GM18507 (cell line): ENCODE measurements at places on chromosomes 7 and 10.

DNA sequence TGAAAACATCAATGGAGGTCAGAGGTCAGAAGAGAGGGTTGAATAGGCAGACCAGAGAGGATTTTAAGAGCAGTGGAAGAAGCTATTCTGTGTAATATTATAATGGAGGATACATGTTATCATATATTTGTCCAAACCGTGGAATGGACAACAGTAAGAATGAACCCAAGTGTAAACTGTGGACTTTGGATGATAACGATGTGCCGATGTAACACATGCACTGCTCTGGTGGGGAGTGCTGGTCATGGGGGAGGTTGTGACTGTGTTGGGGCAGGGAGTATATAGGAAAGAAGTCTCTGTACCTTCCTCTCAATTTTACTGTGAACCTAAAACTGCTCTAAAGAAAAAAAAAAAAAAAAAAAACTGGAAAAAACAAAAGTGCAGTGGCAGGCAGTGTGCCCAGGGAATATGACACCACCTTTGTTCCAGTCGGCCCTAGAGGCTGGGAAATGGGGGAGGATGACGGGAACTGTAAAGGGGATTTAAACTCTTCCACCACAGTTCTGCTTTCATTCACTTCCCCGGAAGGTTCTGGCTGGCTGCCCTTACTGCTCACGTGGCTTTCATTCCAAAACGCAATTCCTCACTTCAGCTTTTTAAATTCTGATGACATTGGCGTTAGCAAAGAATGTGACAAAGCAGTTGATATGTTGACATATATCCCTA lies 113.7 kb upstream of the ANKRD1 start:
- no peak for DNase-seq

GRCh38 chr10:31123946-31124345 lies 92.3 kb upstream of the ZNF438 start:
- DNase-seq: no peak

GRCh38 chr10:53071505-53072125 lies 299.0 kb upstream of the MBL2 start:
- no peak for DNase-seq

- no peak for DNase-seq
Observed at GRCh38 chr7:126535176-126535575, 717.6 kb downstream of the GRM8 start.

- DNase-seq: no peak
Observed at GRCh38 chr10:120521880-120522279, 64.9 kb downstream of the PLPP4 start.

DNA sequence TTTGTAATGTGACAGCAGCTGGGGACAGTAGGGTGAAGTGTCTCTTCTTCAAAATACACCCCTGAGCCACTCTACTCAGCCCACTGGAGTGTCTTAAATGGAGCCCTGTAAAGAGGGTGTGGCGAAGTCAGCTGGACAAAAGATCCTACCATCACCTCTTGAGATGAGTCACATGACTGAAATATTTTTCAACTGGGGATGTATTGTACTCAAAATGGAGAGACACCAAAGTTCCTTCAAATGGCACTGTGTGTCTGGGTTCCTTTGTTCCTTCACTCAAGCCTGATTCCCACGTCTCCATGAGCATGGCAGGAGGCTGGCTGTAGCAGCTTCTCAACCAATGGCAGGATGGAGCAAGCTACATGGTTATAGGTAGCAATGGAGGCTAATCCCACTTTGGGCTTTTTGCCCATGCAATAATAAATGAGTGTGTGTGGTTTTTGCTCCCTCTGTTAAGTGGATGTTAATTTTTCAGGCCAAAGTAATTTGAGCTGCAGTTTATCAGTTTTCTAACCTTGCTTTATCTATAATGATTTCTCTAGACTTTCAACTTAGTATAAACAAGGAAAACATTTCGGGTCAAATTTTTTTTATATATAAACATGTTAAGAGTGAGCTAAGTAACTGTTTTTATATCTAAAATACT lies 68.2 kb downstream of the CLEC2L start:
- no peak for DNase-seq

DNA sequence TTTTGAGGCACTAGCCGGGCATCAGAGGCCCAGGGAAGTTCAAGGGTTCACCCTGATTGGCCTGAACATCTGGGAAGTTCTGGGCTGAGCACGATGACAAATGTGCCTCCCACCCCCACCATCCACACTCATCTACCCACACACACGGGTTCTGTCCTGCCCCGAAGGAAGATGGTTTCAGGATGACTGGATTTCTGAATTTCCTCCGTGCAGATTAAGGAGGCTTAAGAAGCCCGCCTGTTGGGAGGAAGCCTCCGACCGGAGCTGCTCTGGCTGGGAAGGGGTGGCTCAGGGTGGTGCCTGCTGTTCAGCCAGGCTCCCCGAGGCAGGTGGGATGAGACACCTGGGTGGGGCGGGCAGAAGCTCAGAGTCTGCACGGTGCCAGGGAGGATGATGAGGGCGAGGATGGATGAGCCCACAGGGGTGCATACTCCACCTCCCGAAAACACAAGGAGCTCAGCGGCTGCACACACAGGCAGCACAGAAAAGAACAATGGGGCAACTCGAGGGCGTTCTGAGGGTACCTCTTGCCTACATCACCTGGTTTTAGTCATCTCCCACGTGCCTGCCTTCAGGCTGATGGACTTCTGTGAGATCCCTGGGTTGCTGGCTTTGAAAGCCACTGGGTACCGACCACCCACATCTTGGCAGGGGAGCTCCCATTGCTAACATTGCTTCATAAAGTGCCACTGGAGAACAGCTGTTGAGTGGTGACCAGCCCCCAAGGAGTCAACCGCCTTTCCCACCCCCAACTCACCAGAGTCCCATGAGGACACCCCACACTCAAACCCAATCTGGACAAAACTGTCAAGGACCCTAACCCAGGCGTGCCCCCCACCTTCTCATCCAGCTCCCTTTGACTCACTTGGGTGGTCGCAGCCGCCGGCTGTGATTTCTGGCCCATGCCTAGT lies 41.2 kb downstream of the CALML3 start:
- DNase-seq: no peak
